SK-MEL-5 (cell line): ENCODE measurements at places on chromosomes 11 and 22. TPM values are rescaled to one million over a fixed set of nuclear protein-coding genes. Genes with fewer than 3 reads are reported as not detected.
A peak's percentile ranks its signal among the peaks of the same experiment; 100 is the strongest.

DNA sequence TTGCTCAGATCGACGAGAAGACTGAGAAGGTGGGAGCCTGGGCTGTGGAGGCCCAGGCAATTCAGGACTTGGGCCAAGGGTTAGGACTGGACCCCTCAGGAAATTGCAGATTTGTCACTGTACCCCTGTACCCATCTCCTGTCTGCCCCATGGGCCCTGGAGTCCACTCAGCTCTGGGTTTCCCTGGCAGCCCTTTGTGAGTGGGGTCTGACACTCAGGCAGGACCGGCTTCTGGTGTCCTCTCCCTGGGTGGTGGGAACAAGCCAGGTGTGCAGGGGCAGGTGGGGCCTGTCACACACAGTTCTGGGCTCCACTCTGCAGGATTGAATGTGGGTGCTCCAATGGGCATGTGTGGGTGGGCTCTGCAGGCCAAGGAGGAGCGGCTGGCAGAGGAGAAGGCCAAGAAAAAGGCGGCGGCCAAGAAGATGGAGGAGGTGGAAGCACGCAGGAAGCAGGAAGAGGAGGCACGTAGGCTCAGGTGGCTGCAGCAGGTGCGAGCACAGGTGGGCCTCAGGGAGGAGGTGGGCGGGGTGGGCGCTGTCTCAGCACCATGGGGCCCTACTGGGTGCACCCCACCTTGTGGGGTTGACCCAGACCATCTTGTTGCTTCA, 21.6 kb downstream of the INCENP start:
- no peak for DNase-seq

Gene DCDC1
- 0.11 TPM in 1 of 2 replicates, not detected in the other for total RNA-seq

DNA sequence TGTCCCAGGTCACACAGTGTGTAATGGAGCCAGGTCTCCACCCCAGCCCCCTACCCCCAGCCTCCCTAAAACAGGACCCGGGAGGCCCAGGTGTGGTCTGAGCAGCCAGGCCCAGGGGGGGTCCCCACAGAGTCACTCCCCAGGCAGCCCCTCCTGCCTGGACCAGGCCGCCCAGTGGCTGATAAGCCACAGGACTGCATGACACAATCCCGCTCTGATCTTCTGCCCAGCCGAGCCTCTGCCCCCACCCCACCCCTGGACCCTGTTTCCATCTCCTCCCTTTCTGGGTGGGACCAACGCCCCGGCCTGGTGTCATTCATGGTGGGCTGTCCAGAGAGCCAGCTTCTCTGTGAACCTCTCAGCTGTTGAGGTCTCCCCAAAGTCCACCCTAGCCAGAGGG, 7.8 kb upstream of the LIF start:
- no peak for DNase-seq

GRCh38 chr11:12673924-12674570, at the start of gene TEAD1:
TEAD1 (plus strand) TSS chr11:12674421.
- peak; percentile 91 for DNase-seq

Gene OR52I1
- not detected in 2 replicates for total RNA-seq

- DNase-seq: peak; percentile 26
Measured at GRCh38 chr11:45580399-45580798, 85.0 kb downstream of the CHST1 start.

Gene CHADL
- 0.13 and 0.56 TPM in 2 replicates for total RNA-seq

Gene ACR
- not detected in 2 replicates for total RNA-seq

GRCh38 chr11:133162227-133162626, 370.1 kb downstream of the OPCML start:
- no peak for DNase-seq

Gene OOSP2
- total RNA-seq: not detected in 2 replicates

GRCh38 chr11:36361901-36362391, 65.9 kb downstream of the PRR5L start:
- no peak for DNase-seq

GRCh38 chr11:84673753-84674152, 953.4 kb downstream of the DLG2 start:
- no peak for DNase-seq

GRCh38 chr22:20865875-20866445, 7.2 kb downstream of the SNAP29 start:
- no peak for DNase-seq

DNA sequence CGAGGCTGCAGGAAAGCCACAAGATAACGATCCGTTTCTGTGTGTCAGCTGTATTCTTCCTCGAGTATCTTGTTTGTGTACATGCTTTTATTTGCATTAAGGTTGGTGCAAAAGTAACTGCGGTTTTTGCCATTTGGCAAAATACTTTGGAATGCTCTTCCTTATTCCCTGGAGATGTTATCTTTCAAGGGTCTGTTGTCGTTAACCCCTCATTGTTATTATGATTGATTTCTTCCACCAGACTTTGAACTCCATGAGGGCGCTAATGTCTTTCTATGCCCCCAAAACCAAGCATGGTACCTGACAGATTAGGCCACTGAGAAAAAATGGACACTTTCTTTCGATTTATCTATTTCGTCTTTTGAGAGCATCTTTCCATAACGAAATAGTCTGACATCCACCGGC, 563 bp upstream of the PSMA1 start:
- DNase-seq: no peak

DNA sequence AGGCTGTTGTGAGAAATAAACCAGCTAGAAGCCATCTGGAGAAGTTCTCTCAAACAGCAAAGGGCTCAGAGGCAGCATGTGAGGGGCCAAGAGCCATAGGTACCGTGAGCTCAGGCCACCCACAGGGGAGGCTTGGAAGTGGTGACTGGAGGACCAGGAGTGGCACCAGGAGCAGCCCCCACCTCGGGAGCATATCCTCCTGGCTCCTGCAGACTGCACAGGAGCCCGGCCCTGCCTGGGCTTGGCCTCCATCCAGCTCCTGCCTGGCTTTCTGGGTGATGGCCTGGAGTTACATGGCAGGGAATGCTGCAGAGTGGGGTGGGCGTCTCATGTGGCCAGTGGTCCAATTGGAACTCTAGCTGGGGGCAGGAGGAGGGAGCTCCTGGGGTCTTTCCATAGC, 4.2 kb upstream of the MPPED1 start:
- no peak for DNase-seq

GRCh38 chr22:39098026-39098425, 982 bp downstream of the APOBEC3H start:
- DNase-seq: no peak

Gene OR8D2
- total RNA-seq: not detected in 2 replicates

GRCh38 chr11:1899090-1899489, 7.4 kb upstream of the PRR33 start:
- DNase-seq: no peak

- DNase-seq: no peak
Measured at GRCh38 chr11:101931692-101932091, 15.4 kb upstream of the ANGPTL5 start.

Gene UBQLNL
- total RNA-seq: not detected in 2 replicates

GRCh38 chr11:16981651-16982194, 32.5 kb downstream of the PLEKHA7 start:
- peak; percentile 92 for DNase-seq

DNA sequence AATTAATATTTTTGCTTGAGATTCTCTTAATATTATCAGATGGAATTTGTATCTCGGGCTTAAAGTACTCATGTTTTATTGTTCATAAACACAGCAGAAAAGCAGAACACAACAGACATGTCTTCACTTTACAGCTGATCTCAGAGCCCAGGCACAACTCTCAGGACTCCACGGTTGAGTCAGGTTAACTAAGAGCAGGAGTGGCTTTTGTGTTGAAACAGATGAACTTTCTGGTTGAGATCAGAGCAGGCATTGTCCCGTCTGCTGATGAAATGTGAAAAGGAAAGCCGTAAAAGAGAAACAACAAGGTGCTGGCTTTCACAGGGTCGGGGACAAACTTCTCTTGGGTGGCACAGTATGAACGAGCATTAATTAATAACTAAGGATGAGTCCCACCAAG, 49.0 kb downstream of the JHY start:
- no peak for DNase-seq

- no peak for DNase-seq
Measured at GRCh38 chr22:37284126-37284804, 2.0 kb downstream of the CYTH4 start.
